Fibroblast of skin of left biceps (primary cell): ENCODE measurements at places on chromosomes 6 and 20.

GRCh38 chr20:62922451-62922921 lies 3.8 kb downstream of the DIDO1 start:
- DNase-seq: no peak

- no peak for DNase-seq
These were observed 8.8 kb upstream of the CEP85L start for GRCh38 chr6:118660218-118660569.

- DNase-seq: no peak
These were observed 43.7 kb downstream of the VGLL2 start for GRCh38 chr6:117309069-117309468.

- no peak for DNase-seq
These were observed 118.9 kb downstream of the ARMC2 start for GRCh38 chr6:108966855-108967755.

DNA sequence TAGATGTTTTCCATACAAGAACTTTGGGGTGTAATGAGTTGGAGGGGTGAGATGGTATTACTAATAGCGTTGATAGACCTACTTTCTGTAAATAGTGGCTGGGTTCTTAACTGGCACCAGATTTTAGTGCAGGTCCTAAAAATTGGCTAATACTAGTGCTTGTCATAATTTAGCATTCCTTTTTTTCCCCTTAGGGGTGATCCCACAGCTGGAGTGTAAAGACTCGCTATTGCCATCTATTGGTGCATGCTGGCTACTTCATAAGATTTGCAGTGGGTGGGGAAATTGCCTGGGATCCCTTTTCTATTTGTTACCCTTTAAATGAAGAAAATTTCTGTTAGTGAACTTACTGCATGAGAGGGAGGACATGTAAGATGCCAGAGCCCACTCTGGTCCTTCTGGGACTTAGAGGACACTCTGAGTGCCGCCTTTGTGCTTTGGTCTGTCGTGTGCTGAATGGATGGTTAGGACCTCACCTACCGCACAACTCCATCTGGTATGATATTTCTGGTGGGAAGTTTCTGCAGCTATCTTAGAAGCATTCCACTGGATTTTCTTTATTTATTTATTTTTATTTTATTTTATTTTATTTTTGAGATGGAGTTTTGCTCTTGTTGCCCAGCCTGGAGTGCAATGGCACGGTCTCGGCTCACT lies 195.5 kb downstream of the JARID2 start:
- no peak for DNase-seq

GRCh38 chr6:26563488-26563887 lies 25.3 kb downstream of the HMGN4 start:
- DNase-seq: no peak

DNA sequence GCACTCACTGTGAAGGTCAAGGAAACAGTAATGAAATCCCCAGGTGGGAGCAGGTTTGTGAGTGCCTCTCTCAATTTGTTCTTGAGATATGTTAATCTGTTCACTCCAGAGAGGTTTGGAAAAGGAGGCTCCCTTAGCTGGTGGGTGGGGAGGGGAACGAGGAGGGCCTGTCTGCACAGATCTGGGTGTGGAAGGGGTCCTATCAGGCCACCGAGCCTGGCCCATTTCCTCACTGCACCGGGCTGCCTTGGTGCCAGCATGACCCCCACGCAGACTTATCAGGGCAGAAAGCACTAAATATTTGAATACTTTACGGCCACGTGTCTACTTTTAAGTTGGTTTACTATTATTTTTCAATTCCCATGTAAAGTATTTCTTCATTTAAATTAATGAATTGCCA lies 8.3 kb downstream of the AGPAT4 start:
- no peak for DNase-seq

- DNase-seq: no peak
These were observed 20.7 kb downstream of the DYNLRB1 start for GRCh38 chr20:34536798-34537394.

DNA sequence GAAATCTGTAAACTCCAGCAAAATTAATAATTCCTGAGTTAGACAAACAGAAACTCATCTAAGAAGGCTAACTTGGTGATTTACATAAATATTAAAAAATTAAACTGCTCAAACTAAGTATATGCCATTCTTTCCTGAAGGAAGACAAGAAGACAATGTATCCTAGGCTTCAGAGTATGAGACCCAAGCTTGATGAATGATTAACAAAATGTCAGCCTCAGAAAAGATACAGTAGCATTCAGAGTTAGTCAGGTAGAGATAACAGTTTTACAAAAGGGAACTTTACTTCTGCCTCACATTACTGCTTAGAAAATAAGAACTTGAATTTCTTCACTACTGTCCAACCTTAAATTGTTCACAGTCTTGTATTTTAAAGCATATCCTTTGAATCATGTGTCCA lies 12.0 kb downstream of the CSNK2A1 start:
- no peak for DNase-seq

- peak; percentile 38 for DNase-seq
These were observed 510.7 kb upstream of the SULF2 start for GRCh38 chr20:48295966-48296421.

DNA sequence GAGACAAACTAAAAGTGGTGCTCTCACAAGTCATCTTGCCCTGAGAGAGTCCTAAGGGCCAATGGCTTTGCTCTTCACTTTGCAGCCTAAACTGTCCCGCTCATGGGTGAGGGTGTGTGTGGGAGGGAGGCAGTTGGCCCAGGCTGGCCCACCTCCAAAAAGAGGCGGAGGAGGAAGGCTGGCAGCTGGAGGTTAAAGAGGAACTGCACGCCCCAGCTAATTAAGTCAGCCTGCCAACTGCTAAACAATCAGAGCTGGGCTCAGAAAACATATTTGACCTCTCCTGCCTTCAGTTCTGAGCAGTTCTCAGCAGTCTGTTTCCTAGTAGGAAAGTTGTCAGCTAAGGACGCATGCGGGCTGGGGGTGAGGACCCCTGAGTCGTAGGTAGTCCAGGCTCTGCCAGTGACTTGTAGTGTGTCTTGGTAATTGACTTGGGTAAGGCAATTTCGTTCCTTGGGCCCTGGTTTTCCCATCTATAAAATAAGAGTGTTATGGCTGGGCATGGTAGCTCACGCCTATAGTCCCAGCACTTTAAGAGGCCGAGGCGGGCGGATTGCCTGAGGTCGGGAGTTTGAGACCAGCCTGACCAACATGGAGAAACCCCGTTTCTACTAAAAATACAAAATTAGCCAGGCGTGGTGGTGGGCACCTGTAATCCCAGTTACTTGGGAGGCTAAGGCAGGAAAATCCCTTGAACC lies 17.0 kb downstream of the GSS start:
- no peak for DNase-seq

DNA sequence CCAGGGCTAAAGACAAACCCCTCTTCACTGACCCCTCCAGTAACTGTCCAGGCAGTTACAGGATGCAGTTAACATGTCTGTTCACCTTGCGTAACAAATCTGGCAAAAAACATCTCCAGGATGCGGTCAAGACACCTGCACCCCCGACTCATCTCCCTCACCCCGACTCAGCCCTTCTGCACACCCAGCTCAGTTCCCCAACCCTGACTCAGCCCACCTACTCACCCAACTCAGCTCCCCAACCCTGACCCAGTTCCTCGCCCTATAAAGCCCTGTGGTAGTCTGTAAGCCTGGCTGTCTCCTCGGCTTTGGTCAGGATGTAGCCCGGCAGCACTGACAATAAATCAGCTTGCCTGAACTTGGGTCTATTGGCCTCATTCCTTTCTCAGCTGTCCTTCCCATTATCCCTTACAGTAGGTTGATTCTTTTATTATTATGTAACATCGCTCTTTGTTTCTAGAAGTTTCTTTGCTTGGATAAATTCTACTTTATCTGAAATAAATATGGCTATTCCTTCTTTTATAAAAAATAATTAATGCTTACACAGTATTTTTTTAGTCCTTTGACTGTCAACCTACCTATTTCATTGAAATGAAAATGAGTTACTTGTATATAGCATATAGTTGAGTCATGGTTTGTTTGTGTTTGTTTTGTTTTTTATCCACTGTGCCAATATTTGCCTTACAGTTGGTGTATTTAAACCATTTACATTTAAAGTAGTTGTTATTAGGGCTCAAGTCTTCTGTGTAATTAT lies 12.9 kb upstream of the ADTRP start:
- DNase-seq: no peak

DNA sequence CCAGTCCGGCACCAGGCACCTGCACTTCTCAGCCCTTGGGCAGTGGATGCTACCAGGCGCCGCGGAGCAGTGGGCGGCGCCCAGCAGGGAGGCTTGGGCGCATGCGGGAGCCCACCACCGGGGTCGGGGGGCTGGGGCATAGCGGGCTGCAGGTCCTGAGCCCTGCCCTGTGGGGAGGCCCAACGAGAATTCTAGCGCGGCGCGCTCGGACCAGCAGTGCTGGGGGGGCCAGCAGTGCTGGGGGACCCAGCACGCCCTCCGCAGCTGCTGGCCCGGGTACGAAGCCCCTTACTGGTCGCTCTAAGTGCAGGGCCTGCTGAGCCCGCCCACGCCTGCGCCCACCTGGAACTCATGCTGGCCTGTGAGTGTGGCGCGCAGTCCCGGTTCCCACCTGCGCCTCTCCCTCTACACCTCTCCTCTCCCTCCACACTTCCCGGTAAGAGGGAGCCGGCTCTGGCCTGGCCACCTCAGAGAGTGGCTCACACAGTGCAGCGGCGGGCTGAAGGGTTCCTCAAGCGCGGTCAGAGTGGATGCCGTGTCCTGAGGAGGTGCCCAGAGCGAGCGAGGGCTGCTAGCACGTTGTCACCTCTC lies 28.5 kb upstream of the SERPINB1 start:
- no peak for DNase-seq

DNA sequence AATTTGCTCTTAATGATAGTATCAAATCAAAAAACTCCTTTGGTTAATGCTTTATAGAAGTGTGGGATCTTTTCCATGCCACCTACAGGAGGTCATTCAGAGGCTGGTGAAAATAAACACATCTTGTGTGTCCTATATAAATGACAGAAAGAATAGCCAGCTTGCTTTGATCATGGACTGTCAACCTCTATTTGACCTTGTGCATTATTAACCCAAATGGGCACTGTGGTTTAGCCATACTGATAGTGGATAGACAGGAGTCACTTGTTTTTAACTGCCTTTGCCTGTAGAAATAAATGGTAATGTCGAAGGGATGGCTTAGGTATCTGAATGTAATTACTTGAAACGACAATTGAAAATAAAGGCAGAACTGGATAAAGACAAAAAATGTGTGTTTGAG lies 123.8 kb downstream of the CDKAL1 start:
- DNase-seq: no peak

GRCh38 chr6:40425192-40425919 lies 161.8 kb downstream of the LRFN2 start:
- no peak for DNase-seq

DNA sequence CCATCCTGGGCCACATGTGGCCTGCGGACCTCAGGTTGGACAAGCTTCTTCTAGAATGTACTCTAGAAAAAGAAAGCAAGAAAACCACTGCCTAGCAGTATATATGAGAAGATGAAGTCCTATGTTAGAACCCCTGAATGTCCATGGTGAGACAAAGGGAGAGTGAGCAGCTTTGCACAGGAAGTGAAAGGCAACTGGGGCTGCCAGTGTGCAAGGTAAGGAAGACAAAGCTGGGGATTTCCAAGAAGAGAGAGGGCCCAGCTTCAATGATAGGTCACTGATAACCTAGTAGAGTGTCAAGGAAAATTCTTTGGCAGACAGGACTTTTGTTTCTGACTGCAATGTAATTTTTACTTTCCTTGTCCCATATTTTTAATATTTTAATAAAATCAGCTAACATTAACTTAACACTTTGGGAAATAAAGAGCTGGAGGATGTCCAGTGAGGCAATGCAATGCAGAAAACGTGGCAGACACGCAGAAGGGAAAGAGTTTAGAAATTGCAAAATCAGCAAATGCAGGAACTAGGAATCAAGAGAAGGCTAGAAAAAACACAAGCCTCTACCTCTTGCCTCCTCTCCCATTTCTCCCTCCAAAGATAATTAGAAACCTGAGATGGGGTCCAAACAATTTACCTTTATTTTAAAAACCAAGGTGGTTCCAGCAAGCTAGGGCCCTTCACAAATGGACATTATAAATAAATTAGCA lies 47.4 kb downstream of the CYP39A1 start:
- no peak for DNase-seq

DNA sequence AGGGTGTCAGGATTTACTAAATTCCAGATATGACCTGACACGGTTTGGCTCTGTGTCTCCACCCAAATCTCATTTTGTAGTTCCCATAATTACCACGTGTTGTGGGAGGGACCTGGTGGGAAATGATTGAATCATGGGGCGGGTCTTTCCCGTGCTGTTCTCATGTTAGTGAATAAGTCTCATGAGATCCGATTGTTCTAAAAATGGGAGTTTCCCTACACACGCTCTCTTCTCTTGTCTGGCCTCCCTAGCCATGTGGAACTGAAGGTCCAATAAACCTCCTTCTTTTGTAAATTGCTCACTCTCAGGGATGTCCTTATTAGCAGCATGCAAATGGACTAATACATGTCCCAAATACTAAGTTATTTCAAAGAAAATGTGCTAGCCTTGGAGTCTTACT lies 121.1 kb downstream of the CENPW start:
- DNase-seq: no peak

DNA sequence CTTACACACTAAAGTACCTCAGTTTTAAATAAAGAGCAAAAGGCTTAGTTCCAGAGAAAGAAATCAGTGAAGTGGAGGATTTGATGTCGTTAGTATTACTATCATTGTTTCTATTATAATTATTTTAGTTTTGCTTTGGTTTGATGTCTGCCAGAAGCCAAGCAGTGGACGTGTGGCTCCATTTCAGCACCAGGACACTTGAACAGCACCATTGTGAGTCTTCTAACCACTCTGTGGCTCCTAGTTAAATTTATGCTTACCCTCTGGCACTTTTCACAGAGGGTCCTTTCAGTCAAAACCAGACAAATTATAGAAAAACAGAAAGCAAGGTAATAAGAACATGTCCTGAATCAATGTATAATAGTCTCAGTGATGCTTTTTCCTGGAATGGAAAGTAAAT lies 3.4 kb downstream of the COL9A1 start:
- DNase-seq: no peak

- DNase-seq: no peak
These were observed 93.2 kb downstream of the FOXF2 start for GRCh38 chr6:1482381-1483166.

DNA sequence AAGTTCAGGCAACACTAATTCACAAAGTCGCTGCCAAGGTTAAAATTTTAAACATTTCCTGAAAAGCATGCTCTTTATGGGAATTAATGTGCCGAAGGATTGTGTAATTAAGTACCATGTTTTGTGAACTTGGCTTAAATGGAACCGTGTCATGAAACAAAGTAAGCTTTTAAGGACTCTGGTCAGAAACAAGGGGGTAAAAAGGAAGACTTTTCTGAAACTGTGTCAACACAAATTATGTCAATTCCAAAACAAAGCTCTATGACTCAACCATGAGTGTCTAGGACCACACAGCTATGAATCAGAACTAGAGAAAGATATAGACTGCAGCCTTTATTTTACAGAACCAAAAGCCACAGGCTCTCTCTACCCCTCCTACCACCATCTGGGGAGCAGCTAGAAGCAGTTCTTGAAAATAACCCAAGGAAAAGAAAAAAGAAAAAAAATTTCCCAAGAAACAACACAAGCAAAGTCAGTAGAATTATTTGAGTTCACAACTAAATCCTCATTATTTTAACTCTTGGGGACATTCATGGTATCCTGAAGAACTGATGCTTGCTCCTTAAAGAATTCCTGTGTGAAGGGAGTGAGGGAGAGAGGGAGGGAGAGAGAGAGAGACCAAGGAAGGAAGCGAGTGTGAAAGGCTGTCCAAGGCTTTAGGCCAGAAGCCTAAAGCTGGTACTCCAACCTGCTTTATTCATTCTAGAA lies 81.9 kb downstream of the ZMYND8 start:
- peak; percentile 81 for DNase-seq
